ENCODE measurements at places on chromosomes 12 and 14. TPM values are rescaled to one million over a fixed set of nuclear protein-coding genes. Genes with fewer than 3 reads are reported as not detected.

DNA sequence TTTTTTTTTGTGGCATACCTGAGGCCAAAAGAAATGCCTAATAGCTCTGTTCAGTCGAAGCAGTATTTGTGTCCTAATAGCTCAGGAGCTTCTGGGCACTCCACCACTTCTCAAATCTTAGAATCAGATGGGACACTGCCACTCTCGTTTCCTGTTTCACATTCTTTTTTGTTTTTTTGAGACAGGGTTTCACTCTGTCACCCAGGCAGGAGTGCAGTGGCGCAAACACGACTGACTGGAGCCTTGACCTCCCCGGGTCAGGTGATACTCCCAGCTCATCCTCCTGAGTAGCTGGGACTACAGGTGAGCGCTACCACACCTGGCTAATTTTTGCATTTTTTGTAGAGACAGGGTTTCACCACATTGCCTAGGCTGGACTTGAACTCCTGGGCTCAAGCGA is 52.7 kb downstream of the SPPL3 start:
- no peak for DNase-seq

The CYP27B1 gene
- 1.00 TPM for polyA plus RNA-seq

The ZNF605 gene
- polyA plus RNA-seq, result 28.2 TPM

The PFDN5 gene
- 642 TPM for polyA plus RNA-seq

GRCh38 chr12:124018539-124018938 is 45.5 kb downstream of the ZNF664 start:
- no peak for DNase-seq

The CNTN1 gene
- 63.4 TPM for polyA plus RNA-seq

Data from right renal pelvis (tissue), 4 donors.